ENCODE measurements at places on chromosomes 1 and 21.
A peak's percentile ranks its signal among the peaks of the same experiment; 100 is the strongest.

- H3K4me3 ChIP-seq = no peak overlapping the region
- no peaks in the 10 kb centered on the region for H3K27me3 ChIP-seq
- no peak for DNase-seq
- H3K36me3 ChIP-seq = peaks cover 27% of the 10 kb centered on the region
Observed at GRCh38 chr1:10490286-10490970, 15.7 kb downstream of the PEX14 start.

DNA sequence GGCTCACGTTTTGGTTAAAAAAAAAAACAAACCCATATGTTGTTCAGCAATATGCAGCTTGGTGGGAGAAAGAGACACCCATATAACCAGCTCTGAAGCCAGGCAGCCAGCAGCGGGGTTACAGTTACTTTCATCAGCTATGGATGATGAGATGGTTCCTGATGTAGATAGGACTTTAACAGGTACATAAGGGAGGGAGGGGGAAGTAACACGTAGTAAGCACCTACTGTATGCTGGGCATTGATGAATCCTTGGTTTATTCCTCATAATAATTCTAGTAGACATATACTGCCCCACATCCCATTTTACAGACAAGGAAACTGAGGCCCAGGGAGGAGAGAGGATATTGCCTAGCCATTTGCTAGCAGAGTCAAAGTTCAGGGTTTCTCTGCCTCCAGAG lies 2.0 kb downstream of the SLC1A7 start:
- peaks cover 35% of the 10 kb centered on the region for H3K4me1 ChIP-seq
- H3K36me3 ChIP-seq = no peaks in the 10 kb centered on the region
- no peak for DNase-seq

- no peak overlapping the region for H3K27ac ChIP-seq
- H3K4me3 ChIP-seq = no peak overlapping the region
- no peaks in the 10 kb centered on the region for H3K27me3 ChIP-seq
- no peak for DNase-seq
- peaks cover 4% of the 10 kb centered on the region for H3K4me1 ChIP-seq
- no peaks in the 10 kb centered on the region for H3K36me3 ChIP-seq
Observed at GRCh38 chr1:182035097-182035770, 26.3 kb downstream of the ZNF648 start.

GRCh38 chr1:113666126-113666525 lies 93.2 kb downstream of the PHTF1 start:
- no peaks in the 10 kb centered on the region for H3K27me3 ChIP-seq
- H3K4me3 ChIP-seq = no peak overlapping the region
- H3K27ac ChIP-seq = no peak overlapping the region
- H3K4me1 ChIP-seq = no peaks in the 10 kb centered on the region
- DNase-seq = no peak

GRCh38 chr1:111615870-111616715 lies 3.5 kb upstream of the RAP1A start:
- H3K27me3 ChIP-seq = no peaks in the 10 kb centered on the region
- H3K36me3 ChIP-seq = no peaks in the 10 kb centered on the region
- peaks cover 32% of the 10 kb centered on the region for H3K4me1 ChIP-seq
- no peak overlapping the region for H3K27ac ChIP-seq

DNA sequence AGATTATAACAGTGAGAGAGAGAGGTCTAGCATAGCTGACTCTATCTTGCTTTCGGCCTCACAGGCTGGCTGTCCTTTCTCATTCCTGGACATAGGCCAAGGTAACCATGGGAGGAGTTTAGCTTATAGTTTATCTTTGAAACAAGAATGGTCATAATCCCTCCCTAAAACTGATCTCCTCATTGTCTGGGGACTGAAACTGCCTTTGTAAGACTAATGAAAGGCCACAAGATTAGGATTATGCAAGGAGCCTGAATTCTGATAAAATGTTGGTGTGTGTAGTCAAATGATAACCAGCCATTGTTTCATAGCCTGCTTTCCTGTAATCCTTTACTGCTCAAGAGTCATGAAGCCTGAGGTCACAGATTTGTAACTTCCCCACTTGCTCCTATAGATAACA lies 131.9 kb upstream of the LYPLAL1 start:
- no peaks in the 10 kb centered on the region for H3K36me3 ChIP-seq
- no peak overlapping the region for H3K27ac ChIP-seq
- no peak for DNase-seq
- no peak overlapping the region for H3K4me3 ChIP-seq

DNA sequence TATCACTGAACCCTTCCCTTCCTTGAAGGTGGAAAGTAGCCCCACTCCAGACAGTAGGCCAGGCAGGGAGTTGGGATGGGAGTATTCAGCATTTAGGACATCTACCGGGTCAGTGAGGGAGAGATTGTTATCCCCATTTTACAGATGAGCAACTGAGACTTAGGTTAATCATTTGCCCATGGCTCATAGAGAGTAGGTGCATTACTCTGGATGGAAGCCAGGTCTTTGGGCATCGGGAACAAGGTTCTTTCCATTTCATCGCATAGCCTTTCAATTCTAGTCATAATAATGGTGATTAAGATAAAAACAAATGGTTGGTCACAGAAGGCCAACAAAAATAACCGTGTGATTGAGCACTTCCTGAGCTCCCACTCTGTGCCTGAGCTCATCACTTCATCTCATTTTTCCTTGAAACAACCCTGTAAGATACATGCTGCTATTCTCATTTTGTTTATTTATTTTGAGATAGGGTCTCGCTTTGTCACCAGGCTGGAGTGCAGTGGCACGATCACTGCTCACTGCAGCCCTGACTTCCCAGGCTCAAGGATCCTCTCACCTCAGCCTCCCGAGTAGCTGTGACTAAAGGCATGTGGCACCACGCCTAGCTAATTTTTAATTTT lies 64.8 kb downstream of the NAV1 start:
- H3K4me1 ChIP-seq = peaks cover 52% of the 10 kb centered on the region
- DNase-seq = no peak
- no peaks in the 10 kb centered on the region for H3K27me3 ChIP-seq
- H3K27ac ChIP-seq = no peak overlapping the region
- no peak overlapping the region for H3K4me3 ChIP-seq

DNA sequence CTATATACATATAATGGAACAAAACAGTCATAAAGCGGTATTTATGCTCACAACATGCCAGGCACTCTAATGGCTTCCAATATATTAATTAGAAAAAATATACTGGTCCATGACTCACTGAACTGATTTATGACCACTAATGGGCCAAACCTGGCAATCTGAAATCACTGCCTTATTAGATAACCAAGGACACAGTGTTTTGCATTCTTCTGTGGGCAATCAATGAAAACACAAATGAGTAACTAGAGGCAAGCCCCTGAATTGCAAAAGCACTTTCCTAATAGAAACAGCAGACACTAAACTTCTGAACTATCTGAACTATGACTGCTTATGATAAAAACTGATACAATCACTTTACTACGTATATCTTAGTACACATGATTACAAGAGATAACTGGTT lies 3.5 kb downstream of the GCLM start:
- H3K36me3 ChIP-seq = no peaks in the 10 kb centered on the region
- H3K4me3 ChIP-seq = no peak overlapping the region
- peaks cover 11% of the 10 kb centered on the region for H3K4me1 ChIP-seq
- DNase-seq = no peak

DNA sequence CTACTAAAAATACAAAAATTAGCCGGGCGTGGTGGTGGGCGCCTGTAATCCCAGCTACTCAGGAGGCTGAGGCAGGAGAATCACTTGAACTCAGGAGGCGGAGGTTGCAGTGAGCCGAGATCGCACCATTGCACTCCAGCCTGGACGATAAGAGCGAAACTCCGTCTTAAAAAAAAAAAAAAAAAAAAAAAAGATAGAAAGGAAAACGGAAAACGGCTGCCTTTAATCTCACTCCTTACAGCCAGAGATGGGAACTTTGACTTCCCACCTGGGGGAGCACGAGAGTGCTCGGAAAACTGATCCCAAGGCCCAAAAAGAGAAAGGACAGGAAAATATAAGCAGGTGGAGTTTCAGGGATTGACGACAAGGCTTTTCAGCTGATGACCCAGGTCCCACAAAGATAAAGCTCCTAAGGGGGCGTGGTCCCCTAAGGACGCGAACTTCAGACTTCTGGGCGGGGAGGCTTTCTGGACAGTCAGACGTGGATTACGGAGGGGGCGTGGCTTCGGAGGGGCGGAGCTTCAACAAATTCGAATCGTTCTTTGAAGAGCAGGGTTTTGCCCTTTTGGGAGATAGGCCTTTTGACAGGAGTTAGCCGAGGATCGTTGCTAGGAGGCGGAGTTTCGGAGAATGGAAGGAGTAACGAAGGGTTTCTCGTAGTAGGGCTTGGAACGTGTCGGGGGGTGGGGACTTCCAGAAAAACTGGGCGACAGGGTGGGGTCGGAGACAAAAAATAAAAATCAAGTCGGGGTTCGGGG lies 958 bp upstream of the CKS1B start:
- no peaks in the 10 kb centered on the region for H3K27me3 ChIP-seq
- peaks cover 74% of the 10 kb centered on the region for H3K4me1 ChIP-seq
- DNase-seq = peak; percentile 85
- H3K36me3 ChIP-seq = no peaks in the 10 kb centered on the region
- H3K27ac ChIP-seq = peak overlapping the region; percentile 99
- peak overlapping the region; percentile 79 for H3K4me3 ChIP-seq

DNA sequence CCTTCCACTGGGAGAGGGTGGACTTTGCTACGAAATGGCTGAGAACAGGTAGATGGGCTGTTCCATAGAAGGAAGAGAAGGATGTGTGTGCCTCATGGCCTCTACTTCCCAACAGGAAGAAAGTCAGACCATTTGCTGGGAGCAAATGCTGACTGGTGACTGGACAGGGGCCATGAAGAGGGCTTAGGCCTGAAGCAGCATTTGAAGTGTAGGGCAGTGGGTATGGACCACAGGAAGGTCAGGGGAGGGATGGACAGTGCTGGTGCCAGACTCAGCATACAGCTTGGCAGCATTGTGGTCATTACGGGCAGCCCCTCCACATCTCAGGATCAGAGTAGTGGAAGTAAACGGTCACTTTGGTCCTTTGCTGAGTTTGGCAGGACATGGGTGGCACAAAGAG lies 275.7 kb downstream of the MATN1 start:
- H3K4me1 ChIP-seq = no peaks in the 10 kb centered on the region
- H3K36me3 ChIP-seq = no peaks in the 10 kb centered on the region
- no peak overlapping the region for H3K4me3 ChIP-seq
- no peak for DNase-seq
- H3K27me3 ChIP-seq = no peaks in the 10 kb centered on the region

GRCh38 chr1:42340901-42341300 lies 5.9 kb upstream of the FOXJ3 start:
- H3K27me3 ChIP-seq = no peaks in the 10 kb centered on the region
- DNase-seq = no peak
- H3K4me1 ChIP-seq = peaks cover 9% of the 10 kb centered on the region

- H3K36me3 ChIP-seq = peaks cover 49% of the 10 kb centered on the region
- no peaks in the 10 kb centered on the region for H3K4me1 ChIP-seq
- no peaks in the 10 kb centered on the region for H3K27me3 ChIP-seq
- no peak overlapping the region for H3K4me3 ChIP-seq
- no peak overlapping the region for H3K27ac ChIP-seq
Observed at GRCh38 chr1:5944843-5945167, 47.4 kb downstream of the NPHP4 start.

DNA sequence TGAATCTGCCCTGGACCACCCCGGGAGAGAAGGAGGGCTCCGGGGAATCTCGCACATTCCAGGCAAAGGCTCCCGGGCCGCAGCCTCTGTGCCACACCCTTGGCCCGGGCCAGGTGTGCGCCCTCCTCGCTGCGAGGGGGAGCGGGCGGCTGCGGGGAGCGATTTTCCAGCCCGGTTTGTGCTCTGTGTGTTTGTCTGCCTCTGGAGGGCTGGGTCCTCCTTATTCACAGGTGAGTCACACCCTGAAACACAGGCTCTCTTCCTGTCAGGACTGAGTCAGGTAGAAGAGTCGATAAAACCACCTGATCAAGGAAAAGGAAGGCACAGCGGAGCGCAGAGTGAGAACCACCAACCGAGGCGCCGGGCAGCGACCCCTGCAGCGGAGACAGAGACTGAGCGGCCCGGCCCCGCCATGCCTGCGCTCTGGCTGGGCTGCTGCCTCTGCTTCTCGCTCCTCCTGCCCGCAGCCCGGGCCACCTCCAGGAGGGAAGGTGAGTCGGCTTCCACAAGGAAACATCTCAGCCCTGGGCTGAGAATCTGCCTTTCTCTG lies at the start of gene LAMC2:
Gene LAMC2, plus strand, starts transcription at position 324 of the 550 bp plus-strand sequence. Its CDS starts 89 bp downstream, at position 413.
- H3K27ac ChIP-seq = peak within 1 kb of the TSS; percentile 87
- H3K4me3 ChIP-seq = peak within 1 kb of the TSS; percentile 51
- no peaks in the 10 kb centered on the region for H3K36me3 ChIP-seq

GRCh38 chr1:198678901-198679329 lies 40.1 kb downstream of the PTPRC start:
- H3K4me1 ChIP-seq = no peaks in the 10 kb centered on the region
- DNase-seq = no peak
- H3K36me3 ChIP-seq = no peaks in the 10 kb centered on the region
- H3K27ac ChIP-seq = no peak overlapping the region

DNA sequence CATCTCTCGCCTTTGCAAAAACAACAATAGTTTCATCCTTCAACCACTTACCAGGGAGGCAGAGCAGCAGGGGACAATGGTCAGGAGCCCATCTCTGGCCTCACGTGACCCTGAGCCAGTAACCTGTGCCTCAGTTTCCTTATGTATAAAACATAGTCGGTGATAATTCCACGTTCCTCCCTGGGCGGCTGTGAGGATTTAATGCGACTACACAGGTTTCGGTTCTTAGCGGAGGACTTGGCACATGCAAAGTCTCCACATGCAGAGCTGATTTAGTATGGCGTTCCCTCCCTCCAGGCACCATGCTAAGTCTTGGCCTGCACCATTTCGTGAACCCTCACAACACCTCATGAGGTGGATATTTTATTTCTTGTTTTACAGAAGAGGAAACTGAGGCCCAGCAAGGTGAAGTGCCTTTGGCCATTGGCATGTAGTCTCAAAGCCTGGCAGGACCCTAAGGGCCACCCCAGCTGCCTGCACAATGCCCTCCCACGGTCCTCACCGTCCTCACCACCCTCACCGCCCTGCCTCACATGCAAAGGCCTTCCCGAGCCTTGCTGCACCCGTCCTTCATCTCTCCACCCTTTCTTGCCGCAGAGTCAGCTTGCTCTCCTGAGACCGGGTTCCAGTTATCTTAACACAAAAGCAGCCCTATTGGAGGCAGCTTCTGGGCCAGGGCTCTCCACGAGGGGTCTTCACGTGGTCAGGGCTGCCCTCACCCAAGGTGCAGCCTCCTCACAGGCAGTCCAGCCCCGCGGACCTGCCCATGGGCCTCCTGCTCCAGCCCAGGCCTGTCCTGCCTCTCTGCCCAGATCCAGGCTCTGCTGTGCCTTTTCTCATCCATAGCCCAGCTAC lies 48.9 kb downstream of the SYF2 start:
- no peaks in the 10 kb centered on the region for H3K36me3 ChIP-seq
- no peak overlapping the region for H3K4me3 ChIP-seq
- DNase-seq = no peak
- H3K27me3 ChIP-seq = no peaks in the 10 kb centered on the region

DNA sequence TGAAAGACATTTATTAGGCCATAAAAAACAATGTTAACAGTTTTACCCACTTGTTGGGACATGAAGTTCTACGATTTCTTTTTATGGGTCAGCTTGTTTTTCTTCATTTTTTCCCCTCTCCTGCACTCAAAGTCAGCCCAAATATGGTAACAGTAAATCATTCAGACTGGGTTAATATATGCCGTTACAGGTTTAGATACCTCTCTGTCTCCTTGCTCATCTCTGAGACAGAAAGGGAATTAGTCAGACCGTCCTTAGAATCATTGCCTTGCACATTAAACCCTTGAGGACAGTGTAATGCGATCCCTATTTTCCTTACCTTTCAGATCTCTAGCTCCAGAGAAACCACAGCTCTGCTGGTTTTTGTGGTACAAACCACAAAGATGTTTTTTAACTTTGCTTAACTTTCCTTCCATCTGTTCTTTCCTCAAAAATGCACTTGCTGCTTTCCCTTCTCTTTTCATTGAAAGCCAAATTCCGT lies 613.3 kb downstream of the PLPP3 start:
- H3K4me3 ChIP-seq = no peak overlapping the region
- no peaks in the 10 kb centered on the region for H3K27me3 ChIP-seq
- DNase-seq = no peak
- H3K36me3 ChIP-seq = no peaks in the 10 kb centered on the region
- H3K4me1 ChIP-seq = no peaks in the 10 kb centered on the region
- no peak overlapping the region for H3K27ac ChIP-seq
